Frontal cortex (tissue), 4 donors: ENCODE measurements at places on chromosomes 12 and 14. TPM values are rescaled to one million over a fixed set of nuclear protein-coding genes. Genes with fewer than 3 reads are reported as not detected.

The INHBC gene
- not detected for total RNA-seq

The MRPS35 gene
- 89.3 TPM for total RNA-seq

The TAS2R20 gene
- 6.9 TPM for total RNA-seq

The STXBP6 gene
- 37.9 TPM for total RNA-seq

The SMCO2 gene
- not detected for total RNA-seq

The ADSS1 gene
- total RNA-seq = 1.6 TPM

The ARHGDIB gene
- total RNA-seq = 11.8 TPM

The ENDOU gene
- not detected for total RNA-seq

The FSCB gene
- total RNA-seq = not detected

The FLVCR2 gene
- total RNA-seq = 2.9 TPM

The KSR2 gene
- total RNA-seq = 0.82 TPM

The PGF gene
- total RNA-seq = 2.9 TPM

The ESR2 gene
- 1.2 TPM for total RNA-seq

The CALCOCO1 gene
- 63.6 TPM for total RNA-seq

The RHOJ gene
- total RNA-seq = 4.5 TPM

The BBOF1 gene
- 9.0 TPM for total RNA-seq

The ASPG gene
- total RNA-seq = 0.41 TPM

The SLC2A14 gene
- under 0.01 TPM for total RNA-seq
